ENCODE measurements at places on chromosomes 13 and 19.

GRCh38 chr19:55698256-55698655 lies 23.2 kb downstream of the EPN1 start:
- no peak for DNase-seq

- DNase-seq = no peak
Observed at GRCh38 chr19:55254625-55254977, 4.2 kb downstream of the PPP6R1 start.

GRCh38 chr13:23273498-23273897 lies 92.7 kb downstream of the SGCG start:
- no peak for DNase-seq

- DNase-seq = no peak
Observed at GRCh38 chr13:35489050-35489449, 12.6 kb upstream of the MAB21L1 start.

GRCh38 chr19:15291548-15292021 lies 40.8 kb downstream of the BRD4 start:
- no peak for DNase-seq

DNA sequence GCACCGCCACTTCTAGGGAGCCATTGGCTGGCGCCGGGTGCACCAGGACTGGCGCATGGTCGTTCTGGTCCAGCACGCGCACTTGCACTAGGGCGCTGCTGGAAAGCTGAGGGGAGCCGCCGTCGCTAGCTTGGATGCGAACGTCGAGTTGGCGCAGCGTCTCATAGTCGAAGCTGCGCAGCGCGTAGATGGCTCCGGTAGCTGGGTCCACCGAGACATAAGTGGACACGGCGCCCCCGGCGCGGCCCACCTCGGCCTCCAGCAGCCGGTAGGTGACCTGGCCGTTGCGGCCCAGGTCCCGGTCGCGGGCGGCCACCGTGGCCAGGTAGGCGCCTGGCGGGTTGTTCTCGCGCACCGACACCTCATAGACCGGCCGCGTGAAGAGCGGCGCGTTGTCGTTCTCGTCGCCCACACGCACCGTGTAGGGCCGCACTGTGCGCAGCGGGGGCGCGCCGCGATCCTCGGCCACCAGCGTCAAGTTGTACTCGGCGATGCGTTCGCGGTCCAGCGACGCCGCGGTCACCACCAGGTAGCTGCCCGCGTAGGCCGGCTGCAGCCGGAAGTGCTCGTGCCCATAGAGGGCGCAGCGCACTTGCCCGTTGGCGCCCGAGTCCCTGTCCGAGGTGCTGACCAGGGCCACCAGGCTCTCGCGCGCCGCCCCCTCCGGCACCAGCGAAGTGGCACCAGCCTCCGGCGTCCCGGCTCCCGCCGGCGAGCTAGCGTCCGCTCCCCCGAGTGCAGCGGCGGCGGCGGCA lies 1.7 kb downstream of the PCDH8 start:
- no peak for DNase-seq

GRCh38 chr19:19105365-19106055 lies 32.8 kb downstream of the TMEM161A start:
- DNase-seq = no peak

All from astrocyte of the cerebellum (primary cell).